Fibroblast of skin of abdomen (primary cell): ENCODE measurements at places on chromosomes 4 and X.

DNA sequence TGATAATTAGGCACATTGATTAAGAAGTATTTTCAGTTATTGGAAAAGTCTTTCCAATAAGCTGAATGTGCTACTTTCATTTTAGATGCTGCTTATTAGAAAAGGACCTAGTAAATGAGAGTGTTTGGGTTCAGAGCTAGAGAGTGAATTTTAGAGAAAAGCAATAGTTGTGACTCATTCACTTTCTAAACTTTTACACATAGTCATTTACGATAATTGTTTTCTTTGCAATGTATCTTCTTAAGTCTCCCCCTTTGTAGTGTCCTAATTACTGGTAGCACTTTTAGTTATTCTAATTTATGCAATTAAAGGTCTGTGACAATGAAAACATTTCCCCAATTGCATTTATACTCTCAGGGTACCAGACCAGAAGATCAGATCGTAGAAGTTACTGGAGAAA is 1.3 kb downstream of the IL21 start:
- no peak for DNase-seq

- DNase-seq = peak; percentile 70
These were observed at the start of gene SPIN3 for GRCh38 chrX:56995271-56995994. SPIN3 (minus strand) TSS chrX:56995541; CDS start chrX:56994947, 594 bp downstream.

- no peak for DNase-seq
These were observed 160.8 kb downstream of the DKK2 start for GRCh38 chr4:106875340-106875739.

GRCh38 chrX:111123125-111123524 is 27.1 kb downstream of the PAK3 start:
- DNase-seq = no peak

GRCh38 chr4:54716478-54717065 is 58.8 kb downstream of the KIT start:
- DNase-seq = no peak

GRCh38 chr4:81919810-81920209 is 448.1 kb upstream of the RASGEF1B start:
- no peak for DNase-seq

DNA sequence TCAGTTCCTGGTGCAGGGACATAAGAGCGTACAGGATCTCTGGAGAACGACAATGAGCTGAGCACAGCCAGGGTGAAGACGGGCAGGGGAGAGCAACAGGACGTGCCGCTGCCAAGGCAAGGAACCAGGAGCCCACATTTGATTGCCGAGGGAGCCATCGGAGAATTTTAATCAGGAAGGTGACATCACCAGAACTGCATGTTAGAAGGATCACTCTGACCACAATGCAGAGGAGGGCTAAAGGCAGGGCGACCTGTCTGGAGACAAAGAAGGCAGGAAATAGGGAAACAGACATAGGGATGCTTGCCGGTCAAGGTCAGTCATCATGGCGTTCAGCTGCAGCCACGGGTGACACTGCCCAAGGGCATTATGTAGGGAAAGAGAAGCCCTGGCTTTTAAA is 81.4 kb downstream of the RBM47 start:
- peak; percentile 31 for DNase-seq

DNA sequence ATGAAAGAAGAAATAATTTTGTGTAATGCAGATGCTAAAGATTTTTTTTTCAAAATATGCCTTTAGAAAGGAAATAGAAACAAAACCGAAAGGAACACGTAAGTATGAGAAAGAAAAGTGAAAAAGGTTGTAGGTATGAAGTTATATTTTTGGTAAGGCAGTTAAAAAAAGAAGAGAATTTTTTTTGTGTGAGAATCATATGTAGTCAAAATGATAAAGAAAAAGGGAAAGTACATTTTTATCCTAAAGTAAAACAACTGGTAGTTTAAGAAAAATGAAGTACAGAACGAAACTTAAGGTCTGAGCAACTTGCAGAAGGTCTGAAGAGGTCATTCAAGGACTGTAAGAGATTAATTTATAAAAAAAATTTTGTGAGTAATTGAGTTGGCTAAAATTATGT is 164.0 kb upstream of the TRAM1L1 start:
- no peak for DNase-seq

DNA sequence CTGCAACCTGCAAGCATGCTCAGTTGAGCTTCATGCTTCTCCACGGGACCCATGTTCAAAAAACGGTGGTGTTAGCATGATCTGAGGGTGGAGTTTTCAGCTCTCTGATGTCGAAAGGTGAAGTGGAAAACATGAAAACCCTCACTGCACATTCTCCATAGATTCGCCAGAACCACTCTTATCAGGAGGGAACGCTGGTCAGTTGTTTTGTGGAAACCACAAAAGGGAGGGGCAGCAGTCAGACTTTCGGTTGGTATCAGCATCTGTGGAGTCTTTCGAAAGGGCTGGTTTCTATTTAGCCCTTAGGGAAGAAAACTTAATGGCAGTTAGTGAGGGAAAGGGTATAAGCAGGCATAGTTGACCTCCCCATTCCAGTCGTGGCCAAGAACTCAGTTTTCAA is 12.6 kb downstream of the PPA2 start:
- no peak for DNase-seq

- no peak for DNase-seq
These were observed 66.3 kb downstream of the MED28 start for GRCh38 chr4:17680559-17681280.

- DNase-seq = no peak
These were observed 117.5 kb upstream of the GRID2 start for GRCh38 chr4:92186239-92186638.

DNA sequence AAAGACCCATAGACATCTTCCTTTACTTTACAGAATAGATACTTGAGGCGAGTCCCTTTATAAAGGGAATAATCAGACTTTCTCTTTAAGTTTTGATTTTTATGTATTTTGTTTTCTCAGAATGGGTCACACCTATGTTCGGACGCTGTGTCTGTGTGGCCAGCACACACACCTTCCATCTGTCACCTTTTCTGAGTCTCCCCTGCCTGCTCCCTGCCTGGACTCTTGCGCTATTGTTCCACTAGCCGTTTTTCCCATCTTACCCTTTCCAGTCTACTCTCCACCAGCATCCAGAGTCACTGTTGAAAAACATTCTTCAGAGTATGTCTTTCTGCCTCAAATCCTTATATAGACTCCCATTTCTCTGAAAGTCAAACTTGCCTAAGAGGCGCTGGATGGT is 236.1 kb downstream of the MAML3 start:
- no peak for DNase-seq

DNA sequence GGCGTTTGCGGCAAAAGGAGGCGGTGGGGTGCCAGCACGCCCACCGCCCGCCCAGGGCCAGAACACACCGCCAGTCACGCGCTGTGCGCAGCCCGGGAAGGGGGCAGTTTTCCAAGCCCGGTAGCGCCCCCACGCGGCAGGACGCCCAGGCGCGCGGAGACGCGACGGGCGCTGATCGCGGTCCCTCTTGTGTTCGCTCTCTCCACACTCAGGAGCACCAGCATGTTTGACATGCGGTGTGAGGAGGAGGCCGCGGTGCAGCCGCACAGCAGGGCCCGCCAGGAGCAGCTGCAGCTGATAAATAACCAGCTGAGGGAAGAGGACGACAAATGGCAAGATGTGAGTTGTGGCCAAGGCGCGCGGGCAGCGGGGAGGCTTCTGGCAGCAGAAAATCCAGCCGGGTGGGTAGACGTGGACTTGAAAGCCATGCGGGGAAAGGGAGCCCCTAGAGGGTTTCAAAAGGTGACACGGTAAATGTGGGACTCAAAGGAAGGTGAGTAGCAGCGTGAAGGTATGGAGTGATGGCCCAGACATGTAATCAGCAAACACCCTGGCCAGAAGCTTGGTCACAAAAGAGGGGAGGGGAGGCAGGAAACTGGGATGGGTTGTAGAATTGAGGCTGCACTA is 104.1 kb downstream of the PHOX2B start:
- peak; percentile 46 for DNase-seq

DNA sequence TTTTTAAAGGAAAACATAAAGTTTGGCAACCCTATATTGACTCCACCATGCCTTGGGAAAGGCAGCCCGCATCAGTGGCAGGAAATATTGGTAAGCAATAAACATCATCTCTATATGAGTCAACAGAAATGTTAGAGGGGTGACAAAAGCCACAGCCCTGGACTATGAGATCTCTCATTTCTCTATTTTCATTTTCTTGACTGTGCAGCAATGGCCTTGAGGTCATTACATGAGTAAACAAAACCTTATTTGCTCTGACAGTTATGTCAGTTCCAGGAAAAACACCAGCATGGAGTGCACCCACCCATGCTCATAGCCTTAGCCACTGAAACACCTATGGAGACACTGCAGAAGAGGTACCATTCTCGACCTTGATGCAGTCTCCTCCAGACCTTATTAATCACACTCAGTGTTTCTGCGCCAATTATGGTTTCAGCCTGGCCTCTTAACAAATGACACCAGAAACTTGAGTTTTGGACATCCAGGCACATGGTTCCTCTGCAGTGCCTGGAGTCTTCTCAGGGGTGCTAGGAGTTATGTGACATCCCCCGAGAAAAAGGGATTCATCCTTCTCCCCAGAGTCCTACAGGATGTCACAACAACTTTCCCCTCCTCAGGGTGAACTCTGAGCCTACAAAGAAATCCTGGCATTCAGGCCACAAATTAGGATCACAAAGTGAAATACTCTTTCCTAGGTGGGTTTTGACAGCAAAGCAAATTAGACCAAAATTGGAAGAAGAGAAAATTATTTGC is 16.0 kb upstream of the HPGD start:
- no peak for DNase-seq

DNA sequence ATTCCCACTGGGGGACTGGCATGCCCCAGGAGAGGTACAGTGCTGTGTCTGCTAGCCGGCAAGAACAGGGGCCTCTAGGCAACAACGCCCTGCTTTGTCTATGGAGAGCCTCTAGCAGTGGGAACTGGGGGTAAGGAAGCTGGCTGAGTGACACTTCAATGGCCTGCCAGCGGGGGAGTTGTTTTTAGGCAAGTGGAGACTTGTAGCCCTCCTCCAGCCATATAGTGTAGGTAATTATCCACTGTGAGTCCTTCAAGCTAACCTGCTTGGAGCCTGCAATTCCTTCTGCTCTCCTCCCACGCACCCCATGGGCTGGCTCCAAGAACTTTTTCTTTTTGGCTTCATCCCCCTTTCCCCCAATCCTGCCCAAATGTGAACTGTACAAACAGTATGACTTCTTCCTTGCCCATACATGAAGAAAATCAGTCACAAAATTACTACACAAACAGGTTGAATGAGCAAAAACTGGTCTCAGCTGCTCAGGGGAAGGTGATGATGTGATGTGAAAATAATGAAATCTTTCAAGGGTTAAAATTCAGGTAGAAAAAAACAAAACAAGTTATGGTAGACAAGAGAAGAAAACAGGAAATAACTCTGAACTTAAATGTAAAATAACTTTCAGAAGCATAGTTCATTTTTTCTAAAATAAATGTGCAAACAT is 33.1 kb downstream of the LEF1 start:
- DNase-seq = no peak

- DNase-seq = peak; percentile 92
These were observed 1.1 kb downstream of the INTS6L start for GRCh38 chrX:135521405-135522131.

DNA sequence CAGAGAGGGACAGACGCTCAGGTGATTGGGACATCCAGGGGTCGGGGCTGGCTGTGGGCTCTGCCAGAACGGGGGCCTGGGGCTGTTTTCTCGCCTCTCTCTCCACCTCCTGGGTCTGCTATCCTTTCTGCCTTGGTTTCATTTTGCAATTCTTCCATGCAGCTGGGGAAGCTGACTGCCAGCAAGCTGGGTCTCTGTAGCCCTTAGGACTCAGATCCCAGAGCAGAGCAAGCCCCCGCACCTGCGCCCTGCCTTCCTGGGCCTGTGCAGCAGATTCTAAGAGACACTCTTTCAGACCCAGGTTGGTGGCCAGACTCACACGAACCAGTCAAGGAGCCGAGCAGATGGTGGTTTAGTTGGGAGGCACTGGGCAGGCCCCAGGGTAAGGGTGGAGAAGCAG is 59.1 kb upstream of the GRPEL1 start:
- DNase-seq = no peak

GRCh38 chrX:120207009-120207605 is 43.5 kb upstream of the ZBTB33 start:
- no peak for DNase-seq

- DNase-seq = no peak
These were observed 20.2 kb upstream of the GBA3 start for GRCh38 chr4:22672519-22672918.

GRCh38 chr4:98744372-98745150 is 86.2 kb upstream of the TSPAN5 start:
- no peak for DNase-seq

- no peak for DNase-seq
These were observed 16.3 kb downstream of the OFD1 start for GRCh38 chrX:13750812-13751211.

- peak; percentile 33 for DNase-seq
These were observed at the start of gene GLRA2 for GRCh38 chrX:14529290-14529989. GLRA2 (plus strand) TSS chrX:14529536; CDS start chrX:14530058, 522 bp downstream.

- peak; percentile 40 for DNase-seq
These were observed 92.3 kb downstream of the SPRY1 start for GRCh38 chr4:123488916-123489315.

DNA sequence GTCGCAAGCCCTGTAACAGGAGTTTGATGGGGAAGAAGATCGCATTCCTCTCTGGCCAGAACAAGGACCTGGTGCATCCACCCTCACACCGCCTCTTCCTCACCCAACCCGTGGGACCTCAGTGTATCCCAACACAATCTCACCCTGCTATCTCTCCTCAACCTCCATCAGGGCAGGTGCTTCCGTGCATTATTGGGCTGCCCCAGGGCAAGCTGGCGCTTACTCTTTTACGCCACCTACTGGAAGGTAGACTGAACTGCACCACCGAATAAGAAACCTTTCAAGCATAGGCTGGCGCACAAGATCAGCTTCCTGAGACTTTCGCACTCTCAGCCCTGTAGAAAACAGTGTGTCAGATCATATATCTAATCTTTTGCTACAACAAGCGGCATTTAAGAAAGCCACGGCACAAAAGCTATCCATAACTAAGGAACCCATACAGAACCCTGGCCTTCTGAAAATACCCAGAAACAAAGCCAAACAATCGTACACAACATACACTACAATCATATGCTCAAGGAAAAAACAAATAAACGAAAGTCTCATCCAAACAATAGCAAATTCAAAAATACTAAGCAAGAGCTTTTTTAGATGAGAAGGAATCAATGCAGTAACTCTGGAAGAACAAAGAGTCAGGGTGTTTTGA is 209.3 kb downstream of the UGT8 start:
- DNase-seq = peak; percentile 21

DNA sequence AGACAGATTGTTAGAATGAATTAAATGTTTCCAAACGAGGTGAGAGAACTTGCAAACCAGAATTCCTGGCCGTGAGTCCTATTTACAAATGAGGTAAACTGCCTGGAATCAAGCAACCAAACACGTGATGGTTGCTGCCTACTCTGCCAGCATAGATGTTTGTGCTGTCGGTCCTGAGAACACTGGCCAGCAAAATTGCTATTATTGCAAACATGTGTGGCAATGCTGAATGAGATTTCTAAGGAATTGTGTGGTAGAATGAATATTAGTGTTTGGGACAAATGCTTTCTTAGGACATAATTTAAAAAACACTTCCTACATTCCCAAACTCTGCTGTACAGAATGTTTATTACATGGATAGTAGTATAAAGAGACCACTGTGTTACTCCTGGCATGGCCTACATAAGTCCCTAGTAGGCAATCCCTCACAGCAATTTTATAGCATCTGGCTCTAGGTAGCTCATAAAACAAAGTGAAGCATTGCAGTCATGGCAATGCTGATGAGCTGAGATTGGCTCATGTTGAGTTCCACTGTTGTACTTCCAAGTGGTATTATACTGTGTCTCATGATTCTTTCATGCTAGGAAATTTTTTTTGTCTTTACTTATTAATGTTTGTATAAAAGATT is 605.2 kb upstream of the EPHA5 start:
- DNase-seq = no peak
